ENCODE measurements at places on chromosomes 1 and 21.

- no peak for DNase-seq
Measured at GRCh38 chr1:15509586-15509985, 14.4 kb downstream of the CASP9 start.

DNA sequence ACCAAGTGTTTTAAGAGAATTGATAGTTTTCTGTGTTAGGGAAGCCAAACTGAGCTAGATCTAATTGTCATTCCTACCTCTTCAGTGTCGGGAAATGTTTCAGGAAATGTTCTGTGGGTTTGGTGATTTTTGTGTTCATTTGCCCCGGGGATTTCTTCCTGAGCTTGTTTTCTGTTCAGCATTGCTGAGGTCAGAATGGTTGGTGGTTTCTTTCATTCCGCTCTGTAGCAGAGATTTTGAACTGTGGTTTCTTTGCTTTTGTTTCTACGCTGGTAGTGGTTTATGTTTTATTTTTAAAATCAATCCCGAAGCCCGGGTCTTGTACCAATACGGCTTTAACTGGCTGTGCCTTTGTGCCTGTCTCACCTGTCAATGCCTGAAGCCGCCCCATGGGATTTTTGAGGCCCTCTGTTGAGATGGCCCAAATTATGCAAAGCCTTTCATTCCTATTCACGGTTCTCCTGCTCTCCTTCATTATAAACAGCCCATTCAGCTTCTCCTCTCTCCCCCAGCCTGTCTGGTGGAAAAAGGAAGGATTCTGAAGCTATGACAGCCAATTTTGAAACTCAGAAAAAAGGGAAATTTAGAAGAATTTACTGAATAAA is 417.2 kb upstream of the KAZN start:
- DNase-seq: no peak

GRCh38 chr1:243855616-243856318 is 5.7 kb upstream of the AKT3 start:
- DNase-seq: no peak

DNA sequence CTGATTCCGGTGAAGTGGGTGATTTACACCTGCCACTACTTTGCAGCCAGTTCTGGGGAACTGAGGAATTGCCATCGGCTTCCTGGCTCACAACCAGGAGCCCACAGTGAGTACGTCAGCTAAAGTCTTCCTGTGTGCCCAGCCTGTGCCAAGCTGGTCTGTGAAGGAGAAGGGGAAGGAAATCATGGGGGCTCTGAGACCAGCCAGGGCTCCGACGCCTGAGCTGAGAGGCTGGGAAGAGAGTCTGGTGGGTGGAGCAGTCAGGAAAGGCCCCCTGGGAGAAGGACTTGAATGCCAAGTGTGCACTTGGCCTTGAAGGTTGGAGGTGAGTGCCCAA is 1.2 kb downstream of the LURAP1 start:
- no peak for DNase-seq

- no peak for DNase-seq
Measured at GRCh38 chr1:87474098-87474497, 145.4 kb downstream of the LMO4 start.

DNA sequence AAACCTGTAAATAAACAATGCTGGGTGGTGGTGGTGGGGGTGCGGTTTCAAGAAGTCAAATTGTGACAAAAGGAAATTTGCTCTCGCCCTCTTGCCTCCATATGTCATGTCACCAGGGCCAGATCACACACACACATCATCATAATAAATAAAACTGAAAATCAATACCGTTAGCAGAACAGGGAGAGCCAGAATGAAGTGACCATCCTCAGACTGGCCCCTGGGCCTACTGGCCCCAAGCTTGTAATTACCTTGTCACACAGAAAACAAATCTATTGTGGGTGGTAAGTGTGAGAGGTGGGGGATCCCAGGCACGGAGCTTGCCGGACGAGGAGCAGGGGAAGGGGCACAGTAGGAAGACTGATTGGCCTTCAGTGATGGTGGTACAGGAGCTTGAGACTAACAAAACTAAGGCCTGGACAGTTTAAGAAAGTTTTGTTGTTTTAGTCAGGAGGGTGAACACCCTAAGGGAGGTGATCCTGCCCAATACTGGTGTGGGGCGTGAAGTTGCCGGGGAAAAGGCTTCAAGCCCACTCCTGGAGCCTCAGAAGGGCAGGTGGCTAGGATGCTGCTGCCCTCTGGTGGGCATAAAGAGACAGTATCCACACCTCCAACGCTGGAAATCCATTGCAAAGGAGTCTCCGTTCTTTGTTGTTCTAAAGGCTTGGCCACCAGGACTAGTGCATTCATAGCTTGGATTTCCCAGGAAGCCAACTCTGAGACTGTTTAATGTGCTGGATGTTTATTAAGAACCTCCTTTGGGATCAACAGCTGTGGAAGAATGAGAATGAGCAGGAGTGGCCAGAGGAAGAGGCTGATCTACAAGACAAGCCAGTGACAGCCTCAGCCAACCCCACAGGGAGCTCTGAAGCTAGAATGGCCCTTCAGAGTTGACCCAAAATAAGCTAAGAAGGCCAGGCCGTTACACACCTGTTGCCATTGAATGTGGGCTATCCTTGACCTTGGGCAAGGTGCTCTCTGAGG is 8.1 kb upstream of the C1orf216 start:
- no peak for DNase-seq

- DNase-seq: no peak
Measured at GRCh38 chr1:240387051-240387450, 224.9 kb downstream of the GREM2 start.

- DNase-seq: no peak
Measured at GRCh38 chr21:29267666-29268065, 31.1 kb upstream of the BACH1 start.

- DNase-seq: no peak
Measured at GRCh38 chr1:34163792-34164731, 968 bp downstream of the CSMD2 start.

DNA sequence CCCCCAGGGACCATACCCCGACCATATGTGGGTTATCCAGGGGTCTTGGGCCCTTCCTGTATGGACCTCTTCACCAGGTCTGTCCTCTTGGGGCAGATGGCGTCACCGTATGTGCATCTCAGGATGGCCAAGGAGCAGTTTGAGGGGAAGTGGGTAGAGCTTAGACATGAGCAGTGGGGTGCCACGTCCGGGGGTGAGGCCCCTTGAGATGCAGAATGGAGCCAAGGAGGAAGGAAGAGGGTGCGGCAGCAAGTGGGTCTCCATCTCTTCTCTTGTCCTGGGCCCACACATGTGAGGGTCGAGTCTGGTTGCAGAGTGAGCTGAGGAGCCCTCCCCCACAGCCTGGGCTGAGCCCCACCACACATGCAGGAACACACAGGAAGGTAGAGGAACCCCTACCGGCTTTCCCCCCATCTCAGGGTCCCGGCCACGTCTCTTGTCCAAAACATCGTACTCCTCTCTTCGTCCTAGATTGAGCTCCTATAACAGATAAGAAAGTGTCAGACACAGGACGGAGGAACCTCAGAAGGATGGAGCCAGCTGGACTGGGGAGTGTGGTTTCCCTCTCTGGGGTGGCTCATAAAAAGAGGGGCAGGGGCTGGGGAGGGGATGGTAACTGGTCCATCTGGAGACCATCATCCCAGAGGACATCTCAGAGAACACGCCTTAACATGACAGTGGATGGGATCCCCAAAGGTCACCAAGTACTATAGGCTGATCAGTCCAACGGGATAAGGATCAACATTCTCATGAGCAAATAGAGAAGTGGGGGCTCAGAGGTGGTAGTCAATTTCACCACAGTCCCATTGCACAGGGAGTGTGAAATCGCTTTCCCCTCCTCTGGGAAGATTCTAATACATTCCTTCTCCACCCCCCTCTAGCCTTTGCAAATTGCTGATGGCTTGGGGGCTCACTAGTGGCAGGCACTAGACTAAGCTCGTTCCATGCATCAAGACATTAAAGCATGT is 79.9 kb downstream of the CD247 start:
- DNase-seq: no peak

GRCh38 chr1:6788946-6789345 is 3.7 kb downstream of the CAMTA1 start:
- no peak for DNase-seq

- DNase-seq: no peak
Measured at GRCh38 chr1:183039330-183039729, 16.1 kb downstream of the LAMC1 start.

DNA sequence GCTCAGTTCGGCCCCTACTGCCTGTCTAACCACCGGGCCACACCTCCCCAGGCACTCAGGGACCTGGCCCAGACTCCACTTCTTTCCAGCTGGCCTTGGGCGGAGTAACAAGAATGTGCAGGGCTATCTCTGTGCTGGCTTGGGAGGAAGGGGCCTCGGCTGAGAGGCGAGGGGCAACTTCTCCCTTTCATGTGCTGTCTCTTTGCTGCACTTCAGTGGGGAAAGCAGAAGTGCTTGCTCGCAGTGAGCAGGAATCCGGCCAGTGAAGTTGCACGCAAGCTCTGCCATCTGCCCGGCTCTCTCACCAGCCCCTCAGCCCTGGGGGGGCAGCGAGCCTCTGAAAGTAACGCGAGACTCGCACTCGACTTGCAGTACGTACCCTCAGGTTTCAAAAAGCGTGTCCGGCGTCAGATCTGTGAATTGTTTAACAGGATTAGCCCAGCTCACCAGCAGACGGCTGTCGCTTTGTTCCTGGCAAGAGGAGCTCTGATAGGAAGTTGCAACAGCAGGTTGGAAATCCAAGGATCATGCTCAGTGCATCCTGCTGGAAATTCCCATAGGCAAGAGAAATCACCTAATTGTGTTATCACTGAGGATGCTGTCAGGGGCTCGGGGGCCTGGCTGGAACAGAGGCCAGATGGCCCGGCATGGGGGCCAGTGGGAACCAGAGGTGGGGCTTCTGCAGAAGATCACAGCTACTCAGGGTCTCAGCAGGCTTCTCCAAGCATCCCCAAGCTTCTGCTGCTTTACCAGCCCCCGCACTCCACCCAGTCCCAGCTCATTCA is 221.1 kb downstream of the NPHP4 start:
- DNase-seq: no peak

- no peak for DNase-seq
Measured at GRCh38 chr1:18100491-18101063, 7.0 kb upstream of the IGSF21 start.

GRCh38 chr1:37354876-37355650 is 119.3 kb upstream of the ZC3H12A start:
- DNase-seq: no peak

DNA sequence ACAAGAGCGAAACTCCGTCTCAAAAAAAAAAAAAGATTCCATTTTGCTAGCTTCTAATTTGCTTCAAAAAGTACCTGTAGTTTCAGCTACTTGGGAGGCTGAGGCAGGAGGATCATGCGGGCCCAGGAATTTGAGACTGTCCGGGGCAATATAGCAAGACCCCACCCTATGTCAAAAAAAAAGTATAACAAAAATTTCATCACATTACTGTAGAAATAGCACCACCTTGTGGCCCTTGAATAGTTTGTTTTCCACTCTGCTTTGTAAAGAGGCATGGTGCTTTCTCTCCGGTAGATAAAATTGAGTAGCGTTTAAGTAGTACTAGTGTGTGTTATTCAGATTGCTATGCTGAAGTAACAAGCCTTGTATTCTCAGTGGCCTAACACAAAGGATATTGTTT is 18.2 kb upstream of the MSTO1 start:
- DNase-seq: no peak

Data from AG04449 (cell line).